Spleen (tissue), 13 donors: ENCODE measurements at places on chromosomes 7 and 10.

DNA sequence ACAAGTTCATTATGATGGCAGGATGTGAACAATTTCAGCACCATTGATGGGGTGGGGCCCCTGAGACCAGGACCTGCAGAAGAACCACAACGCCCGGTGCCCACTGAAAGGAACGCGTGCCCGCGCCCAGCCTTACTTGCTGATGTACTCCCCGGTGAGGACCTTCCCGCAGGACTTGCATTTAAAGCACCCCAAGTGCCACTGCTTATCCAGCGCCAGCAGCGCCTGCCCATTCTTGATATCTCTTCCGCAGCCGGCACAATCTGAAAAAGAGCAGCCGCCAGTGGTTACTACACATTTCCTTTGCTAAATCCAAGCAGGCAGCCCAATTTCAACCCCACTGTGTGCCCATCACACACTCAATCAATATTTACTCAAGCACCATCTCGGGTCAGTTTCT lies 110.6 kb downstream of the ABLIM1 start:
- peak; percentile 81 for DNase-seq

GRCh38 chr10:122113945-122114747 lies 125.2 kb downstream of the TACC2 start:
- no peak for DNase-seq

GRCh38 chr10:23432166-23432565 lies 6.7 kb upstream of the OTUD1 start:
- DNase-seq: no peak

- no peak for DNase-seq
Observed at GRCh38 chr7:112120696-112121217, 85.4 kb downstream of the DOCK4 start.

DNA sequence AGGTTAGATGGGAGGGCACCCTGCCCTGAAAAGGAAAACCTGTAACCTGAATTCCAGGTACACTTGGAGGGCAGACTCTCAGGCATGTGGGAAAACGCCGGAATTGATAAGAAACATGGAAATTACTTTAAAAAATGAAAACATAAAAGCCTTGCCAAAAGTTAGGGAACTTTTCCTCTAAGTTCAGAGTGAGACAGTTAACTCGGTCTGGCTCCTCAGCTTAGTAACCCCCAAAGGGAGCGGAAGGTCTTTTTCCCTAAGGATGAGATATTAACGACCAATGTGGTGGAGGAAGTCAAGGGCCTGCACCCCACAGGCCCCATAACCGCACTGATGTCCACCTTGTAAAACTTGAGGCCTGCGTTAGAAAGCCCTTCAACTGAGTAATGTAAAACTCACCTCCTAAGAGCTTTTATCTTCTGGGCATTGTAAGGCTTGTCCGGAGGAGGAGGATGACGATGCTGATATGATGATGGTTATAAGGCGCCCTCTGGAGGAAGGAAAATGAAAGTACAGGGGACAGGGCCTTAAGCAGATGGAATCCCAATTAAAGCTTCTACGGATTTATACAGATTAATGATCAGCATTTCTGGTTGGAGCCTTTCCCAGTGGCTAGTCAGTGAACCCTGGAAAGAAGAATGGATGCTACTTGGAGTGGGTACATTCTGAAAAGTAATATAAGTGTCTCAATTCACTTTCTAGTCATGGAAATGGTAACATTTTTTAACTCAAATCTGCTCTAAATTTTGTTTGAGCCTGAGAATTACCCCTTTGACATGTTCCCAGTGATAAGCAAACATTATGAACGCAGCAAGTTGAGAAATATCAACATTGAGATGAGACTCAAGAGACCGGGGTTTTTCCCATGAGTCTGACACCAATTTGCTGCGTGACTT lies 694 bp downstream of the COL1A2 start:
- no peak for DNase-seq

DNA sequence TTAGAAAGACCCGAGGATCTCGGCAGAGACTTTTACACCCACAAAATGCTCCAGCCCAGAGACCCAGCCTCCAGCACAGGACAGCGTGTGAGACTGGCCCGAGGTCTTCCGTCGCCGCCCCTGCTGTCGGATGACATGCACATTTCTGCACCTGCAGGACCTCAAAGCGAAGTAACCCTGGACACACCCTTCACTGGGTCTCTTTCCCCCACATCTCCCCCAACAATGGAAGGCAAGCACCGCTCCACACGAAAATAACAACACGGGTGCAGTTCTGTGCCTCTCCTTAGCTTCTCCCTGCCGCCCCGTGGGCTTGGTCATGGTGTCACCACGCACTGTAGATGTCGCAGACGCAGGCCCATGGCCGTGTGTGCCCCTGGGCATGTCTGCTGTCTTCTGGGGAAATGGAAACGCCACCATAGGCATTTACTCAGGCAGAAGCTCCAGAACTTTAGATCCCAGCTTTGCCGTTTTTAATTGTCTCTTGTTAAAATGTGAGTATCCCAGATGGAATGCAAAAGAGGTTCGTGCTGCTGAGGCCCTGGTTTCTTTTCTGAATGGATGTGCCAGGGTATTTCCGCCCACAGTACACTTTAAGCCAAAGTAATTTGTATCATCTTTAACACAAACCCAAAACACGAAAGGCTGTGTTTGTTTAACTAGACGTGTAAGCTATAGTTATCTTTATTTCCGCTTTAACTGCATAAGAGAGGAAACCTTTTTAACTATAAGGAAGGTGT lies 237.9 kb downstream of the MGMT start:
- DNase-seq: no peak

DNA sequence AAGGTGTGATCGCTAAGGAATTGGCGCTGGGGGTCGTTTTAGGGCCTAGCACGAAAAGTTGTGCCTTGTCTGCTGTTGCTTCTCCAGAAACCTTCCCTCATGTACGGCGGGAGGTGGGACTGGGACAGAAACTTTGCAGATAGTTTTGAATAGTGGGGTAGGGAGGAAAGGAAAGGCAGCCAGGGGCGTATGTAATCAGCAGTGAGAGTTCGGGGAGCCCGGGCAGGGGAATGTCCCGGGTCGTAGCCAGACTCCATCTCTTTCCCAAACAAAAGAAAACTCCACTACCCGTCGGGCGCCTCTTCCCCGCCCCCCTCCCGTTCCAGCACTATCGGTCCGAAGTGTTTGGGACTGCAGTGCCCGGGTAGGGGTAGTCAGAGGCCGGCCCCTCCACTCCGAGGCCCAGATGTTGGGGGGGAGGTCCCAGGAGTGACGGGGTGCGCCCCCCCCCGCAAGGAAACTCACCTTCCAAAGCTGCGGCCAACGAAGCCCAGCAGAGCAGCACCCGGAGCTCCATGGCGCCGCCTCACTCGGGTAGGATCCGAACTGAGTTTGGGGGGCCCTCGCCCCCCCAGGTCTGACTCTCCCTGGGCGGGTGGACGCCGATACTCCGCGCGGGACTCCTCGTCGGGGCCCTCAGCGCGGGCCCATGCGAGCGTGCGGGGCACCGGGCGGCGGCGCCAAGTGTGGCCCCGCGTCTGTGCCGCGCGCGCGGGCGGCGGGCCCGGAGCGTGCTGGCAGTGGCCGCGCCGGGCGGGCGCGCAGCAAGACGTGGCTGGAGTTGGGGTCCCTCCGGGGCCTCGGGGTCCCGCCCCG lies 601 bp downstream of the EPHB4 start:
- no peak for DNase-seq

DNA sequence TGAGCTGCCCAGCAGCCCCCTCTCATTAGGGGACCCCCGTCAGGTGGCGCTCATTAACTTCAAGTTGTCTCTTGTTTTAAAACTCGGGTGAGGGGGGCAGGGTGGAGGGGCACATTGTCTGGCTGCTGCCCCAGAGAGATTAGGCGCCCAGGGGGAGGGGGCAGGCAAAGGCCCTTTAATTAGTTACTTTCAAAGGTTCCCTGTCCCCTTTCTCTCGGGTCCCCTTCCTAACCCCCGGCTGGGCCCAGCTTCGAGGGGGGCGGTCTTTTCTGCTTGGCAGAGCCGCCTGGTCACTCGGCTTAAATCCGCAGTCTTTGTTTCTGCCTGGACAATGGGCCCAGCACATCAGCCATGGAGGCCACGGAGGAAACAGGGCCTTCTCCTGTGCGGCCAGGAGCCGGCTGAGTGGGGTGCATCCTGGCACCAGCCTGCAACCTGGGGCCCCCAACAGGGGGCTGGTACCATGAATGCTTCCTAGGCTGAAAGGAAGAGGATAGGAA lies 38.9 kb upstream of the SLF2 start:
- DNase-seq: no peak

DNA sequence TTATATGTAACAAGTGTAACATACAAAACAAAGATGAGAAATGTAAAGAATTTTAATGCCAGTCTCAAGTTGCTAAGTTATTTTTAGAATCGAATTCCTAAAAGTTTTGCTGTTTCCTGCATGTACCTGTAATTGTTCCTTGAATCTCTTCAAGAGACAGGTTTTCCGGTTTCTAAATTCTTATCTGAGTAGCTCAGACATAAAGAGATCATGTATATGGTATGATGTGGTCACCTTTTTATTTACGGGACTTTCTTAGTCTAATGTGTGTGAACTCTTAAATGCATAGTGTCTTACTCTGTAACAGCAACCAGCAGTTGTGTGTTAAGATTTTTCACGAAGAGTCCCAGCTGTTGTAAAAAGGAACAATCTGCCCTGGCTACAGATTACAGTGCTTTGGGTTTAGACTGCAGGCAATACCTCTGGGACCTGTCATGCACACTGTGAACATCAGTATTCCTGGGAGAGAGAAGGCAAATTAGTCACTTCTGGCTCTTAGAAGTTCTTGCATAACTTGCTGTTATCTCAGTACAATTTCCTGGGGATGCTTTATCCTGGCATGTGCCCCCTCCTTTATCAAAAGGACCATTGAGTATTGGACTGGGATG lies 263.4 kb downstream of the BICC1 start:
- DNase-seq: no peak

DNA sequence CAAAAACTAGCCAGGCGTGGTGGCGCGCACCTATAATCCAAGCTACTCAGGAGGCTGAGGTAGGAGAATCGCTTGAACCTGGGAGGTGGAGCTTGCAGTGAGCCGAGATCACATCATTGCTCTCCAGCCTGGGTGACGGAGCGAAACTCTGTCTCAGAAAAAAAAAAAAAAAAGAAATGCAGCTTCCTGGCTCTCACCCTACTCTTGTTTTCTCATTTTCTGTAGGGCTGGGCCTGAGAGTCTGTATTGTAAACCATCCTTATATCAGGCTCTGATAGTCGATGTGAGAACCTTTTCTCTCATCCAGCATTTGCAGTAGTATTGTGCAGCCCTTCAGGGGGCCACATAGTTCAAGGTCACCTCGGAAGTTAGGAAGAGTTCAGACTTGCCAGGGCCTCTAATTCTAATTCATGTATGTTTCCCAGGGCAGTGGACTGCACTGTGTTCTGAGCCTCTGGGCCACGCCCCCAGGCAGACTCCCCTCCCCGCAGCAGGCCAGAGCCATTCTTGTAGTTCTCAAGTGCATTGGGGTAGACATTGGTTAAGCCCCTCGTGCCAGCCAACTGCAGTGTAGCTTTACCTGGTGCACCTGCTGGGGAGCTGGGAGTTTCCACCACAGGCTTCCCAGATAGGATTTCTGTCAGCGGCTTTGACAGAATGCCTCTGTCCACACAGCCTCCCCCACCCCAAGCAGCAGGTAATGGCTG lies 38.3 kb upstream of the PDCD4 start:
- no peak for DNase-seq

GRCh38 chr7:2698581-2699288 lies 10.7 kb downstream of the AMZ1 start:
- peak; percentile 82 for DNase-seq

GRCh38 chr10:77163670-77164348 lies 473.8 kb downstream of the KCNMA1 start:
- DNase-seq: no peak

DNA sequence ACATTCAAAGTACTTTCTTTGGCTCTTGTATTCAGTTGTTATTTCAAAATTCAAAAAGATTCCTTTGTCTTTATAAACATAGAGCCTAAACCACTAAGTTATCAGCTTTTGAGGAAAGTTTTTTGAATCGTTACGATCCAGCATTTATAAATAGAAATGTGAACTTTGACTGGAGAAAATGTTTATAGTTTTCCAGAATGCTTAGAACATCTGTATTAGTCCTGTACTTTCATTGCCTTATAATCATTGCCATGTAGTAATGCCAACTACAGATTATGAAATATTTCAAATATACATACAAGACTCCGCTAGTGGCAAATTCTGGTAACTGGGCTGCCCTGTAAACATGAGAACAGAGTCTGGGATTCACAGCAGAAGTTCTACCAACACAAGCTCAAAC lies 191.3 kb upstream of the PRKCQ start:
- no peak for DNase-seq

DNA sequence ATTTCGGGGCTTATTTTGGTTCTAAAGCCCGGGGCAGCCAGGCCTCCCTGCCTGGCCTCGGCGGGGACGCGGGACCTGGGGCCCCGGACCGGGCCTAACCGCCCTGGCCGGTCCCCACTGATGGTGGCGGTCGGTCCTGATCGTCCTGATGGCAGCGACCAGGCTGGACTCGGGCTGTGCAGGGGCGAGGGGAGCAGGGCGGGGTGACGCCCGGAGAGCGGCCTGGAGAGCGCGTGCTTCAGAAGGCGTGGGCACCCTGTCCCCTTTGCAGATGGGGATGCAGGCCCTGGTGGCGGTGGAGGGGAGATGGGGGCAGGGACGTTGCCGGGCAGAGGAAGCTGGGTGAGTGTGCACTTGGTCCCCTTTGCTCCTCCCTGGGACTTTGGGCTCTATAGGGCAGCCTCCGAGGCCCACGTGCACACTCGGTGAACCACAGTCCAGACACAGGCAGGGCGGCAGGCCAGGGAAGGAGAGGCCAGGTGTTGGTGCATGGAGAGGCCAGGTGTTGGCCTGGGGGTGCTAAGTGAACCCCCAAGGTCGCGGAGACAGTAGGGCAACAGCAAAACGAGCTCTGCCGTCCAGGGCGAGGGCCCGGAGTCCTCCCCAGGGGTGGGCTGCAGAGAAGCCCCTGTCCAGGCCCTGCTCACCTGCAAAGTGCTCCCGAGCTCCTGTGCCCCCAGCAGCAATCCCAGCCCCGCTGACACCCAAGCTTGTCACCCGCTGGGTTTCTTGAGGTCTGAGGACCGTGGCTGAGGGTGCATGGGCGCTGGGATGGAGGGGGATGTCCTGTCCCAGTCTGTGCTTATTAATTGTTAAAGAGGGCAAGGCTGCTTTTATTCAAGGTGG lies 42.4 kb upstream of the FAM20C start:
- peak; percentile 94 for DNase-seq

- no peak for DNase-seq
Observed at GRCh38 chr10:12847361-12847975, 154.0 kb downstream of the CCDC3 start.

- no peak for DNase-seq
Observed at GRCh38 chr7:129739427-129739826, 127.9 kb downstream of the NRF1 start.

GRCh38 chr7:25454562-25455041 lies 226.3 kb upstream of the NPVF start:
- DNase-seq: no peak
